HS-5 (cell line): ENCODE measurements at places on chromosomes 2 and 18.

DNA sequence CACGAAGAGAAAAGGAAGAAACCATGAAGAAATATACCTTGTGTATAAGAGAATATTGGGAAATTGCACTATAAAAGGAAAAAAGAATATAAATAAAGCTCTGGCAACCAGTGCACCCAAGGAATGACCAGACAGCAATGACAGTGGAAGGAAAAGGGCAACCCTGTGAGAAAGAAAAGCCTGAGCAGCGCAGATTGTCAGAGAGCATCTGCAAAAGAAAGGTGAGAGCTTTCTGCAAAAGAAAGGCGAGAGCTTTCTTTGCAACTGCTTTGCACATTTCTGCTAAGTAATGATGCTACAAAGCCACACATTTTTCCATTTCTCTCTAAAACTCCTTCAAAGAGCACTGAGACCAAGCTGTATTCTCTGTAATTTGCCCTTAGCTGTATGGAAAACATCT lies 83.6 kb downstream of the CTNNA2 start:
- no peak for DNase-seq

DNA sequence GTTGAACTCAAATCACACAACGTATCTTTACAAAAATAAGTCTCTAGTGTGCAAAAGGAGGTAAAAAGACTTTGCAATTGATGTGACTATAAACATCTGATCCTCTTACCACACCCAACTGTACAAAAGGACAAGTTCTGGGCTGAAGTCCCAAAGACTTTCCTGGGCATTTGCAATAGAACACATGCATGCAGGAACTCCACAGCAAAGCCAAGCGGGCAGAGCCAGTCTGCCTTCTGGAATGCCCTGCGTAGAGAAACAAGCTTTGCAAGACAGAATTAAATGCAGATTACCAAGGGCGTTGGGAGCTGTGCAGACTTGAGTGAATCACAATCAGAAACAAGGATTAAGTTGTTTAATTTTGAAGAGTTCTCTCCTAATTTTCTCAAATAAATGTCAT lies 208.4 kb upstream of the ZNF521 start:
- DNase-seq, result no peak

GRCh38 chr2:240871071-240871958 lies 2.7 kb downstream of the AGXT start:
- DNase-seq, result no peak

DNA sequence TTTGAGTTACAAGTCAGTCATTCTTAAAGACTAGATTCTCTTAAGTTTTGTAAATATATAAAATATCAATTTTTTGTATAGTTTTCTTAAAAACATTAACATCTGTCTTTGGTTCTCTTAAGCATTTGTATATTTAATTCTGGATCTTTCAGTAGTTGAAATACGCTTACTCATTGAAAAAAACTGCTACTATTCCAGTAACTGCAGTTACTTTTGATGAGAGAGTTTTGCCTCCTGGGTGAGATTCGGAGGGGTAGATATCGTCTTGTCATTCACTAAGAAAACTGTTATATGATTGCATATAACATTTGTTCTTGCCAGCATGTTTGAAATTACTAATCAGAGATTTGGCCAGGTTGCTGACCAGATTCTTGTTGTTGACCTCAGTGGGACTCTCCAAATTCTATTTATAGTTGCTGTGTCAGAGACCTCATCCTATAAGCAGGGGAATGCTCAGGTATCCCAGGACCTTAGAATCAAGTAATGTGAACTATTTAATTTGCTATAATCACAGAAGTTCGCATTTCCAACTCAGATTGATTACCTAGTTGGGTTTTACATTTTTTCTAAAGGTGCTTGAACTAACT lies 7.9 kb downstream of the AGPS start:
- no peak for DNase-seq

DNA sequence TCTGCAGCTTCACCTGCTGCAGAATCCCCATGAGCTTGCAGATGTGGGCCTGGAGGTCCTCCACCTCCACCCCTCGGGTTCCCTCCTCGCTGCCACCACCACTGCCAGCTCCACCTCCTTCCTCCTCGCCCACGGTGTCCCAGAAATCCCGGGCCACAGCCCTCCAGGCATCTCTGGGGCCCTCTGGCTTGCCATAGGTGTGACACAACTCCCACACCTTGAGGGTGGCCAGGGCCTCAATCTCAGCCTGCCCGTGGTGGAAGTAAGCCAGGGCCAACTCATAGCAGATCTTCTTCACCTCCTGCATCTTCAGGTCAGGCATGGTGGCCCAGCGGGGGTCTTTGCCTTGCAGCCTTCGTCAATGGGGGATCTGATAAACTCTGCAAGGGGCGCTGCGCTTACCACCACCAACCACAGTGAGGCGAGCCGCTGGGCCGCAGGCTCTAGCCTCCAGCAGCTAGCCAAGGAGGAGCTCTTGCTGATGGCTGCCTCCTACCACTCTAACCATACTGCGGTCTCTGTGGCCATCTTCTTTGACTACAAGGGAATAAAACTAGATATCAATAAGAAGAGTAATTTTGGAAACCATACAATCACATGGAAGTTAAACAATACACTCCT lies 36.1 kb upstream of the ANKRD62 start:
- DNase-seq, result no peak

GRCh38 chr18:61973273-61974115 lies 80.7 kb upstream of the RNF152 start:
- no peak for DNase-seq

DNA sequence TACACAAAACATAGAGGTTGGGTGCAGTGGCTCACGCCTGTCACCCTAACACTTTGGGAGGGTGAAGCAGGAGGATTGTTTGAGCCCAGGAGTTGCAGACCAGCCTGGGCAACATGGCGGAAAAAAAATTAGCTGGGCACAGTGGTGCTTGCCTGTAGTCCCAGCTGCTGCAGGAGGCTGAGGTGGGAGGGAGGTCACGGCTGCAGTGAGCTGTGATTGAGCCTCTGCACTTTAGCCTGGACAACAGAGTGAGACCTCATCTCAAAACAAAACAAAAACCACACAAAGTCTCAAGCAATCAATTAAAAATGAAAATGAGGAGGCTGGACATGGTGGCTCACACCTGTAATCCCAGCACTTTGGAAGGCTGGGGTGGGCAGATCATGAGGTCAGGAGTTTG lies 4.9 kb downstream of the NOP58 start:
- no peak for DNase-seq

DNA sequence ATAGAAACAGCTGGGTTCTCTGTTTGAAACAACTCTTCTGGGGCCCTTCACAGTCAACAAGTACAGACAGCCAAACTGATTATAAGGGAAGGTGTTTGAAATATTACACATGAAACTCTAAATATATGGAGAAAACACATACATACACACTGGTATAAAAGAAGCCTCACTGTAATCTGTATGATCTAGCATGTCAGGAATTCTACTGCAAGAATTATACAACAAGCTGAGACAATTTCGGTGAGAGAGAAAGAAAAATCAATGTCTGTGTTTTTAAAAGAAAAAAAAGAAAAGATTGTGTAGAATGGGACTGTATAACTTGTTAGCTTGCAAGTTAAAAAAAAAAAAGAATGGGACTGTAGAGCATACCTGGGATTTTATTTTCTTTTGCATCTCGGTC lies 26.3 kb downstream of the IRS1 start:
- no peak for DNase-seq

DNA sequence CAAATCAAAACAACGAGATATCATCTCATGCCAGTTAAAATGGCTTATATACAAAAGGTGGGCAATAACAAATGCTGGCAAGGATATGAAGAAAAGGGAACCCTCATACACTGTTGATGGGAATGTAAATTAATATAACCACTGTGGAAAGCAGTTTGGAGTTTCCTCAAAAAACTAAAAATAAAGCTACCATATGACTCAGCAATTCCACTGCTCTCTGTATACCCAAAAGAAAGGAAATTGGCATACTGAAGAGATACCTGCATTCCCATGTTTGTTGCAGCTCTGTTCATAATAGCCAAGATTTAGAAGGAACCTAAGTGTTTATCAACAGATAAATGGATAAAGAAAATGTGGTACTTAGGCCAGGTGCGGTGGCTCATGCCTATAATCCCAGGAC lies 124.8 kb downstream of the MSTN start:
- DNase-seq, result no peak

DNA sequence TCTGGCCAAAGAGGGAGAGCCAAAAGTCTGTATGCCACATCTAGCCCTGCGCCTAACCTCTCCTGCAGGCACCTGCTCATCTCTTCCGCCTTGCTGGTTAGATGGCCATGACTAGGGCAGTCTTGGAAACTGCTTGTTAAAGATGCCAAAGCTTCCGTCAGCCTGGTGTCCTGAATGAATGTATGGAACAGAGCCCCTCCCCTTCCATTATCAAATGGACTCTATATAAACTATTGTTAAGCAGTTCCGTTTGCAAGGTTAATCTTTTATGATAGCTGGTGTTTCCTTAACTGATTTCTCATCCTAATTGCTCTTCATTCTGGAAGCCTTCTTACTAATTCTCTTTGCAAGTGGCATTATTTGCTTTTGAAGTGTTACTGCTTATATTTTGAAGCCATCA lies 87.1 kb downstream of the ATP9B start:
- no peak for DNase-seq

DNA sequence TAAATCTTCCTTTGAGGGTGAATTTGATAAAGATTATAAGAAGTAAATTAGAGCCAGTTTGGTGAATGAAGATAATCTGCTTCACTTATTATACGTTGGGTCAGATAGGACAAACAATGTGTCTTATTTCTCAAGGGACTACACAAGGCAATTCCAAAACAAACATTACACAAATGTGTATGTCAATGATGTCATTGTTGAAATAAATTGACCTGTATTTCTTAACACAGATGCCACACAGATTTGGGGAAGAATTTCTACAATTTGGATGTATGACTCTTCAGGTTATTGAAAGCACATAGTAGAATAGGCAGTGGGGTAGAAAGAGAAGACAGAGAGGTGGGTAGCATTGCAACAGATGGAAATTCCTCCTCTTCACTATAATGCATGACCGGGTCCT lies 6.9 kb upstream of the CRIM1 start:
- DNase-seq, result no peak

- DNase-seq, result no peak
Measured at GRCh38 chr18:36446059-36446458, 148.5 kb downstream of the FHOD3 start.

- DNase-seq, result no peak
Measured at GRCh38 chr2:80050246-80050645, 254.3 kb downstream of the LRRTM1 start.

DNA sequence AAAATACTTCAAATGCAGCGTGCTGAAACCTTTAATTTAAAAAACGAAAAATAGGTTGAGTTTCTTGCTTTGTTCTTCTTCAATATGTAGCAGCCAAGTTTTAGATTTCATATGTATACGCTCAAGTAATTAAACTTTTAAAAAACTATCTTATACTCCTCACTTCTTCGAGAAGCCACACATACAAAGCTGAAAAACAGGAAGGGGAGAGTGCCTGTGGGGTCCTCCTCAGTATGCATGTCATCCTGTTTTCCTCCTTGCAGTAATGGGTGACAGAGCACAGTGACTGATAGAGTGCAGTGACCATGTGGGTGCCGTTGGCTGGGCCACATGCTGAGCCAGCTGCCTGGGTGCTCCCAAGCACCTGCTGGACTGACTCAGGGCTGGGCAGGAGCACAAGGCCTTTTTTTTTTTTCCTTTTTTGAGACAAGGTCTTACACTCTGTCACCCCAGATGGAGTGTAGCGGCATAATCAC lies 33.3 kb downstream of the UXS1 start:
- DNase-seq, result no peak

GRCh38 chr18:6792391-6792790 lies 62.9 kb downstream of the ARHGAP28 start:
- no peak for DNase-seq

- DNase-seq, result no peak
Measured at GRCh38 chr2:221517146-221517695, 54.9 kb downstream of the EPHA4 start.

GRCh38 chr2:17966798-17967197 lies 88.3 kb downstream of the KCNS3 start:
- no peak for DNase-seq

GRCh38 chr2:45184606-45185005 lies 175.4 kb upstream of the SIX2 start:
- peak; percentile 60 for DNase-seq

DNA sequence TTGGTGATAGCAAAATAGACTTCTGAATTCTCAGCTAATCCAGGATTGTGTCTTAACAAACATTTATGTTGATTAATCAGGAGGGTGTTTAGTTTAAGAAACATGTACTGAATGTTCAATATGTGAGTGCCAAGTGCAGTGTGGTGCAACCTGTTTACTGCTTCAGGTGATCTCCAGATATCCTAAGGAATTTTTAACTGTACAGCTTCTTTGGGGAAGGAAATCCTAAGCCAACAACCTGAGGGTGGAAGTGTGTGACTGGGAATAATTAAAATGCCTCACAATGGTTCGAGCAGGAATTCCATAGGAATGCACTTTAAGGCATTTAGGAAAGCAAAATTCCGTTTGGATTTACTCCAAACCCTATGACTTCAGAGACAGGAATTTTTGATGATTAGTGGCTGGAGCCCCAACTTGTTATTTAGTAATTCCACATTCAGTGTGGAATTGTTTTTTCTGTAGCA lies 16.4 kb downstream of the CRIM1 start:
- peak; percentile 95 for DNase-seq

DNA sequence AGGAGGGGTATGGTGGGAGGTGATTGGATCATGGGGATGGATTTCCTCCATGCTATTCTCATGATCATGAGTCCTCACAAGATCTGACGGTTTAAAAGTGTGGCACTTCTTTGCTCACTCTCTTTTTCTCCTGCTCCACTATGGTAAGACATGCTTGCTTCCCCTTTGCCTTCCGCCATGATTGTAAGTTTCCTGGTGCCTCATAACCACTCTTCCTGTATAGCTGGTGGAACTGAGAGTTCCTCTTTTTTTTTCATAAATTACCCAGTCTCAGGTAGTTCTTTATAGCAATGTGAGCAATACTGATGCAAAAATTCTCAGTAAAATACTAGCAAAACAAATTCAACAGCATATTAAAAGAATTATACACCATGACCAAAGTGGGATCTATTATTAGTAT lies 728.5 kb upstream of the SLC8A1 start:
- DNase-seq, result no peak

DNA sequence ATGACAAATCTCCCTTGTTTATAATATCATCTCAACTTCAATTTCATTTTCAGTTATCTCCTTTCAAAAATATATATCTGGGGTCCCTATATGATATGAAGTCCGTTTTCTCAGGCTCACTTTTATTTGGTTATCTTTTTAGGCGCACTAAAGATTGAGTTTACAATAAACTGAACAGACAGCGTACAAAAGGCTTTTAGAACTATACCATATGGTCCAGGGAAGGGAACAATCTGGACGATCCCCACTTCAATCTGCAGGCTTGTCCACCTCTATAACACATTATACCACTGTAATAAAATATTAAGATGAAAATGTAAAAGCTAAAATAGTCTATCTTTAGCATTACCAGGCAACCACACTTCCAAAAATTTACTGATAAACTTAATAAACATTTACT lies 289.9 kb downstream of the ZEB2 start:
- DNase-seq, result no peak

DNA sequence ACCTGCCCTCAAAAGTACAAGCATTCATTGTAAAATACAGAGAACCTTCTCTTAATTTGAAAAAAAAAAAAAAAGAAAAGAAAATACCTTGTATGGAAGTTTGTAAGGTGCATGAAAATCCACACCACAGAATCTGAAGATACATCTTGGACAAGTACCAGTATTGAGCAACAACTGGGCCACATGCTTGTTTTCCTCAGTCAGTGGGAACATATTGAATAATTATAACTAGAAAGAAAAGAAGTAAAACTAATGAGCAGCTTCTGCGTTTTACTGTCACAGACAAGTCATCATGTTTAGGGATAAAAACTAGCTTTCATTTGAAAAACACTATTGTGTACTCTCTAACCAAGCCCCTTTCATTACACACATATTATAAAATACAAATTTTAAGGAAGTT lies 5.8 kb upstream of the PEX13 start:
- DNase-seq, result no peak
